Right lung (tissue), 10 donors: ENCODE measurements at places on chromosomes 3 and 15.

DNA sequence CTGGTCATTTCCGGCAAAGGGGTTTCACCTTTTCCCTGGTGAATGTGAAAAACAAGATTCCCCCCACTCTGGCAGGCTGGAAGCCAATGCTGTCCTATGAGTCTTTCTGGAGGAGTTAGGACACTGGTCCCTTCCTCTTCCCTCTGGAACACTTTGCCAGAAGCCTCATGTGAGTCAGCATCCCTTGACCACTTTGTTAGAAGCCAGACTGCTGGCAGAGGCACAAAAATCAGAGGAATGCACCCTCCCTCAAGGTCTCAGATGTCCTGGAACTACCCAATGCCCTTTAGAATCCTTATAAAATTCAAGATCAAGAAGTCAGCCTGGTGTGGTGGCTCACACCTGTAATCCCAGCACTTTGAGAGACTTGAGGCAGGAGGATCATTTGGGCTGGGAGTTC lies 26.6 kb downstream of the ITGB5 start:
- no peak for DNase-seq

GRCh38 chr3:19248143-19248542 lies 99.8 kb downstream of the KCNH8 start:
- DNase-seq, result no peak

GRCh38 chr3:87201727-87202126 lies 25.4 kb upstream of the CHMP2B start:
- DNase-seq, result no peak

- DNase-seq, result no peak
These were observed 33.1 kb upstream of the UBE2Q2 start for GRCh38 chr15:75809986-75810750.

DNA sequence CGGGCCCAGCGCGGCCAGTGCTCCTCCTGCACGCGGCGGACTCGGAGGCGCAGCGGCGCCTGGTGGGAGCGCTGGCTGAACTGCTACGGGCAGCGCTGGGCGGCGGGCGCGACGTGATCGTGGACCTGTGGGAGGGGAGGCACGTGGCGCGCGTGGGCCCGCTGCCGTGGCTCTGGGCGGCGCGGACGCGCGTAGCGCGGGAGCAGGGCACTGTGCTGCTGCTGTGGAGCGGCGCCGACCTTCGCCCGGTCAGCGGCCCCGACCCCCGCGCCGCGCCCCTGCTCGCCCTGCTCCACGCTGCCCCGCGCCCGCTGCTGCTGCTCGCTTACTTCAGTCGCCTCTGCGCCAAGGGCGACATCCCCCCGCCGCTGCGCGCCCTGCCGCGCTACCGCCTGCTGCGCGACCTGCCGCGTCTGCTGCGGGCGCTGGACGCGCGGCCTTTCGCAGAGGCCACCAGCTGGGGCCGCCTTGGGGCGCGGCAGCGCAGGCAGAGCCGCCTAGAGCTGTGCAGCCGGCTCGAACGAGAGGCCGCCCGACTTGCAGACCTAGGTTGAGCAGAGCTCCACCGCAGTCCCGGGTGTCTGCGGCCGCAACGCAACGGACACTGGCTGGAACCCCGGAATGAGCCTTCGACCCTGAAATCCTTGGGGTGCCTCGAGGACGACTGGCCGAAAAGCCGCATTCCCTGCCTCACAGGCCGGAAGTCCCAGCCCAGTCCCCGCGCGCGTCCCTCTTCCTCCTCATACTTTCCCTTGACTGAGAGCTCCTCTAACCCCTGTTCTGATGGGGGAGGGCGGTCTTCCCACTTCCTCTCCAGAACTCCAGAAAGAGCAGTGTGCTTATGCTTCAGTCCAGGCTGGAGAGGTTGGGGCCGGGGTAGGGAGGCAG lies 1.4 kb upstream of the IL17RC start:
- DNase-seq, result no peak
